Astrocyte (in vitro differentiated cells and primary cell): ENCODE measurements at places on chromosomes 1 and 21.

- DNase-seq = no peak
Observed at GRCh38 chr1:213186168-213186567, 135.1 kb downstream of the RPS6KC1 start.

DNA sequence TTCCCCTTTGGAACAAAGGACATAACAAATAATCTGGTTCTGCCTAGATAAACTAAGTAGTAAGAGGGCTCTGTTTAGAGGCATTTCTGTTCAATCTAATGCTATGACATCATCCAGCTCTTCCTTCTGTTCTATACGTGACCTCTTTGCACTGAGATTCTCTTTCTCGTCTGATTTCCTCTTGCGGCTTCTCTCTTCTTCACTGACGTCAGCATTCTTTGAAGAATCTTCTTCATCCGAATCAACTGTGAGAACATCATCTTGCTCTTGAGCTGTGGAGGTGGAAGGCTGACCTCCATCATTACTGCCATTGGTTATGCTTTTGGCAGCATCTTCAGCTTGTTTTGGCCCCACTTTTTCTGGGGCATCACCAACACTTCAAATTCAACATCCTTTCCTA lies 130.4 kb downstream of the HS2ST1 start:
- DNase-seq = no peak

DNA sequence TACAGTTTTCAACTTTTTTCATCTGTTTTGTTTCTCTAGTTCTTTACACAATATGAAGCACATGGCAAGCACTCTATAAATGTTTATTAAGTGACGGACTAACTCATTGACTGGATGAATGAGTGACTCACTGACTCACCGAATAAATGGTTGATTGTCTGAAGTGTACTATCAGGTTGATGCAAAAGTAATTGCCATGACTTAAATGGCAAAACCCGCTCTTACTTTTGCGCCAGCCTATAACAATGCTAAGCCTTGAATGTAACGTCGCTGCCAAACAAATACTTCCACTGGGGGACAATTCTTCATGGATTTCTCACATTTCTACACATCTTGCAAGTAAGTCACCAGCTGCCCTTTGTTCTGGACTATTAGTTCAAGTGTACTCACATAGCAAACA lies 109.0 kb upstream of the KCTD3 start:
- peak; percentile 62 for DNase-seq

- DNase-seq = peak; percentile 61
Observed at GRCh38 chr1:111140680-111140967, 601 bp downstream of the CEPT1 start.

DNA sequence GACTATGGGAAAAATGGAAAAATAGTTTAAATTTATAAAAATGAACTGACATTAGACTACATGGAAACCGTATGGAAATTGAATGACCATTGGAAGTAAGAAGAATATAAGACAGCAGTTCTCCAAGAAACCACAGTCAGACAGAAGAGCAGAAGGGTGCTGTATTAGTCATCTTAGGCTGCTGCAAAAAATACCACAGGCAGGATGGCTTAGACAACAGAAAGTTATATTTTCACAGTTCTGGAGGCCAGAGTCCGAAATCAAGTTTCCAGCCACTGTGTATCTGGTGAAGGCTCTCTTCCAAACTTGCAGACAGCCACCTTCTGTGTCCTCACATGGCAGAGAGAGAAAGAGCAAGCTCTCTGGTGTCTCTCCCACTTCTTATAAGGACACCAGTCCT lies 175.2 kb downstream of the DSCAM start:
- peak; percentile 73 for DNase-seq

DNA sequence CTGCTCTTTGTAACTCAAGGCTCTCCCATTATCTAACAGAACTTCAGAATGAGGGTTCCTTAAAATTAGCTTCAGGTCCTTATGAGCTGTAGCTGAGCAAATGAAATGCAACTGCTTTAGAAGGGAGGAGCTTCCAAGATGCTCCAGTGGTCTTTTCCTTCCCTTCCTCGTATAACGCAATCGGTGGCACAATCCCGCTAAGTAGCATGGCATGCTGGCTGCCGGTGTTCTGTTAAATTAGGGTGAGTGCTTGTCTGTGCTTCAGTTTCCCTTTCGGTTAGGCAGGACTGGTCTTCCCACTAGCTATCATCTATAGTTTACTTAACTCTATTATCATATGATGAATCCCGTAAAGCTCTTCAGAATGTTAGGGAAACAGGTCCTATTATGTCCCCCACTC lies 917 bp downstream of the KIAA0040 start:
- no peak for DNase-seq

DNA sequence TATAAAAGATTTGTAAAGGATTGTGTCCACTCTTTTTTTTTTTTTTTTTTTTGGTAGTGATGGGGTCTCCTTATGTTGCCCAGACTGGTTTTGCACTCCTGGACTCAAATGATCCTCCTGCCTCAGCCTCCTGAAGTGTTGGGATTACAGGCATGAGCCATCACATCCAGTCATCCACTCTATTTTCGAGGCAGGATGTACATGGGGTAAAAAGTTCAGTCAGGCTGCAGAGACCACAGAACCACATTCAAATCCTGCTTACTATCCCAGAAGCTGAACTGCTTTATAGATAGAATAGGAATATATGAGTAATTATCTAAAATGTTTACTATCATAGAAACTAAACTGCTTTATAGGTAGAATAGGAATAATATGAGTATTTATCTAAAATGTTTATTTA lies 26.0 kb upstream of the KCNK2 start:
- peak; percentile 71 for DNase-seq

DNA sequence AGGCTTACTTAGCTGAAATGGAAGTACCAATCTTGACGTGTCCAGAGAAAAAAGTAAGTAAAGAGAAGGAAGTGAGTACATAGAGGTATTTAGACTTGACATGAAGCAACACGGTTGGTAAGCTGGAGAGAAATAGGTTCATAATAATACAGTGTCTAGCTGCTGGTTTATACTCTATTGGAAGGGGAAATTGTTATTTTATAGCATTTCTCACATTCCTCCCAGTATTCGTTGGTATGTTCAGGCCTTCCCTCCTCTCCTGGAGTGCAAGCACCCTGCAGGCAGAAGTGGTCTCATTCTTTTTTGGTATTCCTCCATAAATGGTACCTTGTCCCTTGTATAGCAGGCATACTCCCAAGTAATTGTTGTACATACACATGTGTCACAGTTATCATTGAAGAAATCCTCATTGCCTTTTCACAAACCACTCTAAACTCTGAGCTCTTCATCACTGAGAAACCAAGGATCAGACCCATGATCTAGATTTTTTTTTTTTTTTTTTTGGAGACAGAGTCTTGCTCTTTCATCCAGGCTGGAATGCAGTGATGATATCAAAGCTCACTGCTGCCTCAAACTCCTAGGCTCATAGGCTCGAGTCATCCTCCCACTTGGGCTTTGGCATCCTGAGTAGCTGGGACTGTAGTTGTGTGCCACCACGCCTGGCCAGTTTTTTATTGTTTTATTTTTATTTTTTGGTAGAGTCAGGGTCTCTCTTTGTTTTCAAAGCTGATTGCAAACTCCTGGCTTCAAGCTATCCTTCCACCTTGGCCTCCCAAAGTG lies 9.8 kb upstream of the IPO9 start:
- peak; percentile 21 for DNase-seq

DNA sequence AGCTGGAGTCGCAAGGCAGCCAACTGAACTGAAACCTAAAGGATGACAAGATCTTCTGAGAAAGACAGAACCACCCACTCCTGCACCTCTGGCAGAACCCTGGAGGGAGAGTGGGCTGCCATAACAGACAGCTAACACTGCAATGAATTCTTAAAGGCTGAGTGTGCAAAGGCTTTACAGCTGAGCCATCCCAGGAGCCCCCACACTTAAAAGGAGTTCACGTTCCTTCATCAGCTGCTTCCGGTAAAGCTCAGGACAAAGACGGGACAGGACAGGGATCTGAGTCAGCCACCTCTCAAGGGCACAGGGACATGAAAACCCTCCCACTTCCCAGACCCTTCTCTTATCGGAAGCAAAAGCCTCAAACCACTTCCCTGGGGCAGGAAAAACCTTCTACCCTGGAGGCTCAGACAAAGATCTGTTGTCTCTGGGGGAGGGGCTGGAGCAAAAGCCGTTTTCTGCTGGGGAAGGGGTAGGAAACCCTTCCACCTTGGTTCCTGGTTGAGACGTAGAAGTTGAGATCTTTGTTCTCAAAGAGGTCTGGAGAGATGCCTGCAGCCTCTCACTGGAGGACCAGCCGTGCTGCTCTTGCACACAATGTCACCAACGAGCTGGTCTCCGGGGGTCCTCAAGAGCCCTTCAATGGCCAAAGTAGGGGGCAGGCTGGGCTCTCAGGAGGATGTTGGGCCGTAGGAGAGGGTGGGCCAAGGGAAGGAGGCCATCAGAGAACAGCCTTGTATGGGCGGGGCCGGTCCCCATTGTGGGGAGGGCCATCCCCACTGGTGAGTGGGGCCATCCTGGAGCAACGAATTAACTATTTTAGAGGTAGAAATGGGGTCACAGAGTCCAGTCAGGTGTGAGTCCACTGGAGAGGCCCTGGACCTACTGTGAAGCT lies 452.4 kb downstream of the PTPRU start:
- DNase-seq = peak; percentile 95

- DNase-seq = no peak
Observed at GRCh38 chr1:53603431-53603830, 135.5 kb downstream of the GLIS1 start.

- no peak for DNase-seq
Observed at GRCh38 chr21:29949991-29950390, 10.2 kb upstream of the GRIK1 start.

DNA sequence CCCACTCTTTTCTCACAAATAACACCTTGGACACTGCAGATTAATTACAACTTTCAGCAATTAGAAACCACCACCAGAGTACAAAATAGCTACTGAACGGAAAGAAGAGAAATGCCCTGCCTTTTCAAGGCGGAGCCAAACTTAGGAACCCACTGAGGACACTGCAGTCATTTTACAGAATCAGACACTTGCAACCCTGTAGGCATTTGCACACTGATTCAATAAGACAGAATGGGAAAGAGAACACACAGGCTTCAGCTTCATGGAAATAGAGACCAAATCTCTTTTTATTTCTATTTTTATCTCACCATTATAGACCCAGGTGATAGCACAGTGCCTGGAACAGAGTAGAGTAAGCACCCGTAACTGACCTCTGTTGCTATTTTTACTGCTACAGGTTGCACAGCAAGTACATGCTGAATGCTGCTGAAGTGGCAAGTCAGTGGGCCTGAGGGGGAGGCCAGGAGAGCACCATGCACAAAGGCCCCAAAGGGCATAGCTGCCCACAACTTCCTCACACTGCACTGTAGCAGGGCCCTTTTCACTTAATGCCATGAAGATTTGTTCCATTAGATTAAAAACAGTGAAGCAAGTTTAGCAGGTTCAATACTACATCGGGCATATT lies 50.7 kb upstream of the EDARADD start:
- DNase-seq = no peak
